ENCODE measurements at places on chromosomes 2 and 18.
A peak's percentile ranks its signal among the peaks of the same experiment; 100 is the strongest.

DNA sequence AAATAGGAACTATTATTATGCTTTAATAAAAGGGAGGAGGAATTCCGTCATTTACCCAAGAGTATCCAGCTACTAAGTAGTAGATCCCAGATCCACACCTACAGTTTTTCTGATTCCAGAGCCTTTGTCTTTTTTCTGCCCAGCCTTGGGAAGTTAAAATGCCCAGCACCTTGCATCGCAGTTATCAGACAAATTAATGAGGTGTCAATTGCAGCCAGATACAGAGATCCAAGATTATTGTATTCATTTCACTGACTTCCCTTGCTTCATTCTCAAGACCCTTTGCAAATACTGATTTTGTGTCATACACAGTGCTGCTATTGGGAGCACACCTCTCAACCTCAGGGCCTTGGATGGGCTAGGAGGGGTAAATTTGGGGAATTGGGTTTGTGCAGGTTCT is 1.1 kb downstream of the IL18R1 start:
- no peak for DNase-seq

DNA sequence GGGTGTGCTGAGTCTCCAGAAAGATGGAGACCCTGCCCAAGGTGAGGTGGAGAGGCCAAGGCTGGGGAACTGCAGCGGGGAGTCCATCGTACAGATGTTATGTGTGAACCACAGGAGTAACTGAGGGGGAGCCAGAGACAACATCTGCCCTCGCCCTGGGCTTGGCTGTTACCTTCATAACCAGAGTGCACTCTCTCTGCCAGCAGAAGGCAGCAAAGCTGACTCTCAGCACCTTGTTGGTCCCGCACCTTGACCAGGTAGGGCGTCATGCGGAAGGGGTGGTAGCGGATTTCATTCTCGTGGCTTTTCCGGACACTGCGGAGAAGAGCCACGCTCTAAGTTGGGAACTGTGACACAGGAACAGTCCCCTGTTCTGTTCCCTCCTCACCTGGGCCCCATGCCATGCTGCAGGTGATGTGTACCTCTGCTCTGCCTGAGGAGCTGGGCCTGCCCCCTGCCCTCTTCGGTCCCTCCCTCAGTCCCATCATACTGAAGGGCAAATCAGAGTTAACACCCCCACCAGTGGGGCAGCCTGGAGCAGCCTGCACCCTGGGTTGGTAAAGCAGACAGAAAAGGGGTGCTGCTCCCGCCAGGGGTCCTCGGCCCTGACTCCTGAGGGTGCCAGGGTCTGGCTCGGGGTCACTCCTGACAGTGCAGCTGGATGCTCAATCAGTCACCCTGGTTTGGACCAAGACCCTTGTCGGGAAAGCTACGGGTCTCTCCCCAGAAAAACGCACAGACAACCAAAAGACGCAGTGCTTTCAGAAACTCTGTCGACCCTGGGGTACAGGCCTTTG is 20.3 kb downstream of the PER2 start:
- no peak for DNase-seq

- no peak for DNase-seq
Measured at GRCh38 chr2:66794551-66794950, 359.6 kb downstream of the MEIS1 start.

DNA sequence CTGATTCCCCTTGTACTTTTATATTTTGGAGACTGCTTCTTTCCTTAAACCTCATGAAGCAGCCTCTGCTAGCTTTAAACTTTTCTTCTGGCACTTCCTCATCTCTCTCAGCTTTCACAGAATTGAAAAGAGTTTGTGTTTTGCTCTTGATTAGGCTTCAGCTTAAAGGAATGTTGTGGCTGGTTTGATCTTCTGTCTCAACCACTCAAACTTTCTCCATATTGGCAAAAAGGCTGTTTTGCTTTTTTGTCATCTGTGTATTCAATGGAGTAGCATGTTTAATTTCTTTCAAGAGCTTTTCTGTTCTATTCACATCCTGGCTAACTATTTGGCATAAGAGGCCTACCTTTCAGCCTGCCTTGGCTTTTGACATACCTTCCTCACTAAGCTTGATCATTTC is 36.3 kb upstream of the MSTN start:
- no peak for DNase-seq

- no peak for DNase-seq
Measured at GRCh38 chr2:109527846-109528705, 85.7 kb downstream of the SEPTIN10 start.

- DNase-seq = no peak
Measured at GRCh38 chr2:113291191-113291590, 12.5 kb upstream of the PAX8 start.

- no peak for DNase-seq
Measured at GRCh38 chr2:120133572-120134244, 89.5 kb downstream of the TMEM185B start.

GRCh38 chr18:27206411-27206810 is 21.3 kb upstream of the CHST9 start:
- DNase-seq = no peak

DNA sequence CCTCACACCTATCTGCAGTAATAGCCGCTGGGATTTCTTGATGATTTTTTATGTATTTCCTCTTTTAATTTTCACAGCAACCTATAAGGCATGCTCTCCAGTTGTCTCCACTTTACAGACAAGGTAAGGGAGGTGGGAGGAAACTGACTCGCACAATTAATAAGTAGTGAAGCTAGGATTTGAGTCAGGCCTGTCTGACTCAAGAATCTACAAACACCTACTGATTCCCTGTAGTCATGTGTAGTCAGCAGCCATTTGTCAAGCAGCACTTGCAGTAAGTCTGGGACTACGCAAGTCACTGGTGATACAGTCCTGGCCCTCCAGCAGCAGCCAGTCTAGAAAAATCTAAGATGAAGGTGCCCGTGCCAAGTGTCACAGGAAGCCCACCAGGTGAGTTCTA is 193.6 kb upstream of the PKDCC start:
- DNase-seq = no peak

DNA sequence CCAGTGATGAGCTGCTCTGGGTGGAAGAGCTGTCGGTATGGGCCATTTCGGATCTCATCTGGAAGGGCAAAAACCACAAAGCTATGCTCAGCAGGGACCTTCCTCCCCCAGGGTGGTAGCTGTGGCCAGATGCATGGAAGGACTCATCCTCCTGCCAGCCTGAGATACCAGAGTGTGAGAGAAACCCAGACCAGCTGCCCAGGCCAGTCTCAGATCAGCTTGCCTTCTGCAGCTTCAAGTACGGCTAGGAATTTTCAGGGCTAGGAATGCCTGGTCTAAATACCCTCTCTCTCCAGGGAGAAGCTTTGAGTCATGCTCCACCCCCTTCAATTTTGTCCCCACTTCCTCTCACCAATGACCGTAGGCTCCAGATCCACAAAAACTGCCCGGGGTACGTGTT is 1.4 kb upstream of the TUBA4B start:
- DNase-seq = no peak

GRCh38 chr2:107742460-107743027 is 84.1 kb upstream of the RGPD4 start:
- no peak for DNase-seq

DNA sequence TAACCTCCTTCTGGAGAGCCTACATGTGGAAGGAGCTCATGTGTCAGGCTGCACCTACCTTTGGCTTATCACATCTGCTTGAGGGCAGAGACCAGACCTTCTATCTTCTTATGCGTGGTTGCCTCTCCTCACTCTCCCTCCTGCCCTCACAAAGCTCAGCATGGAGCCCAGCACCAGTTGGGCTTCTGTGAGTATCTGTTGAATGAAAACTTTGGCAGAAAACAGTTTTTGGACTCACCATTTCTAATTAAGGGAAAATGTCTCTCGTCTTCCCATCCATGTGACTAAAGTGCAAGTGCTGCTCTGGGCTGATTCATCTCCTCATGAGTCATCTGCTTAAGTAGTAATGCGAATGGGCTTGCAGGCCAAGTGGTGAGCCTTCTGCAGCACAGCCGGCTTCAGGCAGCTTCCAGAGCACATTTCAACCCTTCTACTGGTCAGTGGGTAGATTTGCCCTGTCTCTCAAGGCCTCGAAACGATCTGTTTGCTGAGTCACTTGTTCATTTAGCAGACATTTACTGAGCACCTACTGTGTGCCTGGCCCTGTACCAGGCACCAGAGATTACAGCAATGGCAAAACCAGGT is 102.6 kb downstream of the VSNL1 start:
- DNase-seq = no peak

GRCh38 chr2:128316777-128317180 is 1.9 kb downstream of the HS6ST1 start:
- peak; percentile 4 for DNase-seq

- DNase-seq = no peak
Measured at GRCh38 chr18:3058328-3059191, 45.6 kb upstream of the LPIN2 start.

- DNase-seq = no peak
Measured at GRCh38 chr2:223563462-223563861, 38.7 kb downstream of the SCG2 start.

DNA sequence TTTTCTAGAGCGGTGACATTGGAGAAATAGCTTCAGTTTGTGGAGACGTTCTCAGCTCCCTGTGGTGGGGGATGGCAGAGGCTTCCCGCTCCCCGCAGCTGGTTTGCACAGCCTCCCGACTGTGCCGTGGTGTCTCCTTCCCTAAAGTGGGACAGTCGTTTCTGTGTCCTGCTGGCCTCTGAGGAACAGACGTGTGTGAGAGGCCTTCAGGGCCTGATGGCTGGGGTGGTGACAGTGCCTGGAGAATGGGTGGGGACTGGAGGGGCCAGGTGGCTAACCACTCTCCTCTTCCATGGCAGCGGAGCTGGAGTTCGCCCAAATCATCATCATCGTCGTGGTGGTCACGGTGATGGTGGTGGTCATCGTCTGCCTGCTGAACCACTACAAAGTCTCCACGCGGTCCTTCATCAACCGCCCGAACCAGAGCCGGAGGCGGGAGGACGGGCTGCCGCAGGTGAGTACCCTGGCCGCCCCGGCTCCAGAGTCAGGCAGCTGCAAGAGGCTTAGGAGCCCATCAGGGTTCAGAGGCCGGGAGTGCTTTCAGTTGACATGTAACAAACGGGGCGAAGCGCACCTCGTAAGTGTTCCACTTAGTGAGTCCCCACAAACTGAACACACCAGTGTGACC is 105.4 kb downstream of the FAM210A start:
- no peak for DNase-seq

- DNase-seq = no peak
Measured at GRCh38 chr2:217901835-217902378, 100.9 kb downstream of the TNS1 start.

- DNase-seq = no peak
Measured at GRCh38 chr2:72755647-72756423, 70.0 kb downstream of the EXOC6B start.

DNA sequence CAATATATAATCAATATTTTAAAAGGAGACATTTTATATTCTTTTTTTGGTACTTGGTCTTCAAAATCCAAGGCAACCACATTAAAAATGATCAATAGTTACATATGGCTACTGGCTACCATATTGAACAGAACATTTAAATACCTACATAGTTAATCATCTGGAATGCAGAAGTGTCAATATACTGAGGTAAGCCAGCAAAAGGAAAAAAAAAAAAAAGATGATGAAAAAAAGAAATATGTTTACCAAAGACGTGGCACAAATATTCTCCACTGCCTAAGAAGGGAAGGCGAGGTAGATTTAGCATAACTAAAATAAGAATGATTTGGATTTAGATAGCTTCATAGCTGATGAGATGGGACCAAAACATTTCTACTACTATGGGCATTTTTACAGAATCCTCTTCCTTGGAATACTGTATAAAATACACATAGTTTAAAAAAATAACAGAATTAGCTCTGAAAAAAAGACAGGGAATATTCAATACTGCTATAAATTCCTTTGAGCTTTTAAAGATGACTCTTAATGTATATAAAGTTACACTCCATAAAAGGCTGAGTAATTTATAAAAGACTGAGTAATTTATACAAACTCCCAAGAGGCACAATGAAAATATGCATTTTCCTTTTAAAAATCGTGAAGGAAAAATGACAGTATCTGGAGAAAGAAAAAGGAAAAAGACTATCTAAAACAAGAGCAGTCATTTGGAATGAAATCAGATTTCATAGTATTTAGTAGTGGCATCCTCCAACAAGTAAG is 63.5 kb downstream of the CDH2 start:
- no peak for DNase-seq

DNA sequence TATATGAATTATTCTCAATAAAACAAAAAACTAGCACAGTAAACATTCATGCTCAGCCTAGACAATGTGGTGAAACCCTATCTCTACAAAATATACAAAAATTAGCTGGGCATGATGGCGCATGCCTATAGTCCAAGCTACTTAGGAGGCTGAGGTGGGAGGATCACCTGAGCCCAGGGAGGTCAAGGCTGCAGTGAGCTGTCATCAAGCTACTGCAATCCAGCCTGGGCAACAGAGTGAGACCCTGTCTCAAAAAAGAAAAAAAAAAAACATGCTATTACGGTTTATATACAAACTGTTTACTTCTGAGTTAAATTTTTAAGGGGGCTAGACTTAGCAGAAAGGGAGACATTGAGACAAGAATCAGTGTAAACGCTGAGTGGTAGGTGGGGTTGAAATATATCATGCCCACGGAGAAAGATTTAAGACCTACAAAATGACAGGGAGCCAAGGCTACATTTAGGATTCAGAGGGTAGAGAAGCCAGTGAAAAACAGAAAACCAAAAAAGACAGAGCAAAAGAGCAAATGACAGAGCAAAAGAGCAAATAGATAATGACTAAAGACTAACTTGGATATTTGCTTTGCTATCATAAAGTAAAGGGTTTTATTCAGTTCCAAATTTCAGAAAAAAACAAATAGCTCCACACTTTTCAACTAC is 7.5 kb downstream of the TTC32 start:
- DNase-seq = no peak

- DNase-seq = no peak
Measured at GRCh38 chr2:182349268-182349667, 77.6 kb downstream of the PDE1A start.

DNA sequence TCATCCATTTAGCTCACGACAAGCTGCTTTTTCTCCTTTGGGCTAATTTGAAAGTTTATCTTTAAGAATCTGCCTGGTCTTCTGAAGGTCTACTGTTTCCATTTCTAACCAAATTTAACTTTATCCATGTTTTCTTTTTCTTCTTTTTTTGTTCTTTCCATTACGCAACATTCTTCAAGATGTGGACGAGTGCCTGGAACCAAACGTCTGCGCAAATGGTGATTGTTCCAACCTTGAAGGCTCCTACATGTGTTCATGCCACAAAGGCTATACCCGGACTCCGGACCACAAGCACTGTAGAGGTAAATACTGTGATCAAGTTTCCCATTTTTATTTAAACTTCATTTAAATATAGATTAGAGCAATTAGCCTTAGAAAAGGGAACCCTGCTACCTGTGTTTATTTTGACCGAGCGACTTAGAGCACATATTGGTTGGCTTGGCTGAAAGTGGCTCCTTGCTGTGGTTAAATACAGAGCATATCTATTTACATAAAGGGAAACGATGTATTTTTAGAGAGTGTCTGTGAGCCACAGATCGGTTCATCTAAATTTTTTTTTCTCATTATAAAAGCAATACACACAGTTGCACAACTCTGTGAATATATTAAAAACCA is 183.4 kb upstream of the RASGRP3 start:
- DNase-seq = peak; percentile 20

- DNase-seq = no peak
Measured at GRCh38 chr18:77658751-77659448, 409.3 kb downstream of the GALR1 start.

GRCh38 chr2:98561902-98562695 is 46.2 kb downstream of the COA5 start:
- no peak for DNase-seq

- DNase-seq = no peak
Measured at GRCh38 chr2:99562516-99562915, 72.7 kb upstream of the REV1 start.

- DNase-seq = no peak
Measured at GRCh38 chr2:219453671-219454590, 19.3 kb downstream of the SPEG start.

- DNase-seq = no peak
Measured at GRCh38 chr2:45806563-45807358, 155.3 kb downstream of the PRKCE start.

All from germinal center (tissue), 1 donor.